Mucosa of descending colon (tissue), 3 donors: ENCODE measurements at places on chromosomes 11 and 22. TPM values are rescaled to one million over a fixed set of nuclear protein-coding genes. Genes with fewer than 3 reads are reported as not detected.

DNA sequence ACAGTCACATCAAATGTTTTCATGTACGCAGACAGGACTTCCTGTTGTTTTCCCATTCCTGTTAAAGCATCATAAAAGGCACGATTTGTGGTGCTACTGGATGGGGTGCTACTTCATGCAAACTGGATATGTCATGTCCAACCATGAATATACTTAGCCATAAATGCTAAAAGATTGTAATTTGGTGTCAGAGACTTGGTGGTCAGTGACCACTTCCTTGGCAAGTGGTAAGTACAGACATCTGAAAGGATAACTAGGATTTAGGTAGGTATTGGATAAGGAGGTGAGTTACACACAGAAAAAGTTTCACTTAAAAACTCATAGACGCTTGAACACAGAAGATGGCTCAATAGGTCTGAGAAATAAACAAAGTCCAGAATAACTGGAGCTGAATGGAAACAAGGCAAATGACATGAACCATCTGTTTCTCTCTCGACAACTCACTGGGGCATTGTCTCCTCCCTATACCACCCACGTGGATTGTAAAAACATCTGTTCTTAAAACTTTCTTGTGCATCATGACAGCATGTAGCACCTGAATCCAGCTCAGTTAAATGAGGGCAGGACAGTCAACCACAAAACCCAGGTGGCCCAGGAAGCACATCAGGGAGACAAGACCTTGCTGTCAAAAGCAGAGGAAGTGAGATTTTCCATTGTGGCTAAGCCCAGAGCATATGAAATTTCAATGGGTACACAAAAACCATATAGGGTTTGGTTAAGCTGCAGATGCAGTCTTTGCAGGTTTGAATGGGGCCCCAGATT lies 22.1 kb upstream of the IGLL5 start:
- no peak for DNase-seq

- DNase-seq, result peak; percentile 2
Observed at GRCh38 chr11:73233211-73233610, 15.1 kb downstream of the P2RY2 start.

DNA sequence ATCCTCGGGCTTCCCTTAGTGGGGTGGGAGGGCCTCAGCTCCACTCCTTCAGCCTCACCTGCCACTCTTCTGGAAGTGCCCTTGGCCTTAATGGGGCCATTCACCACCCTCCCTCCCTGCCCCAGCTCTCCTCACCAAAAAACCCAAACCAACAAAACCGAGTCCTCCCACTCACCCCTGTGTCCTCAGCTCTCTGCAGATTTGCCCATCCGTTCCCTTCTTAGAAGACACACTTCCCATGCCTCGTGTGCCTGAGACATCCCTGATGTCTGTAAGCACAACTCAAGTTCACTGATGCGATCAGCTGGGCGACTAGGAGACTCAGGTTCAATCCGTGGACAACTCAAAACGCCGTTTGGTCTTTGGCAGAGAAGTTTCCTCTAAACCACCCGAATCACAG lies 839.2 kb downstream of the TBC1D22A start:
- no peak for DNase-seq

- DNase-seq, result no peak
Observed at GRCh38 chr11:120603071-120603470, 91.5 kb downstream of the GRIK4 start.

Gene WNT11
- 5.7 TPM for total RNA-seq
